Activated gamma-delta T cell treated with Interleukin-2 at 50 U/mL for 16 hours (primary cell): ENCODE measurements at places on chromosomes 13 and 19.
A peak's percentile ranks its signal among the peaks of the same experiment; 100 is the strongest.

- DNase-seq, result peak; percentile 94
Observed at GRCh38 chr13:50124536-50125303, 109.5 kb downstream of the KCNRG start.

DNA sequence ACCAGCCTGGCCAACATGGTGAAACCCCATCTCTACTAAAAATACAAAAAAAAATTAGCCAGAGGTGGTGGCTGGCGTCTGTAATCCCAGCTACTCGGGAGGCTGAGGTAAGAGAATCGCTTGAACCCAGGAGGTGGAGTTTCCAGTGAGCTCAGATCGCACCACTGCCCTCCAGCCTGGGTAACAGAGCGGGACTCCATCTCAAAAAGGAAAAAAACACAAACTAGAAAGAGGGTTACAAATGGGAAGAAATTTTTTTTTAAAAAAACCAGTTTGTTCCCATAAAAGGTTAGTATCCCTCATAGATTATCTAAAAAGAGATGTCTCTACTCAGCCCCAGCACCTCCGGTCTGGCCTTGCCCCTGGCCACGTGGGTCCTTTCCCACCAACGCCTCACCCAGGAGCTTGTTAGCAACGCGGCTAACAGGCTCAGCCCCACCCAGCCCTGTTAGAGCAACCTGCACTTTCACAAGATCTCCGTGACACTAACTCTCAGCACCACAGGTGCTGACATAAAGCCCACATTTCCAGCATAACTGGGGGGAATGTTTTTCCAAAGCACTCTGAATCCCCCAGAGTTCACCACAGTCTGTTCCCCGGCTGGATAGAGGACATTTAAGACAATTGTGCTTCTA is 4.3 kb downstream of the DMKN start:
- DNase-seq, result peak; percentile 40

DNA sequence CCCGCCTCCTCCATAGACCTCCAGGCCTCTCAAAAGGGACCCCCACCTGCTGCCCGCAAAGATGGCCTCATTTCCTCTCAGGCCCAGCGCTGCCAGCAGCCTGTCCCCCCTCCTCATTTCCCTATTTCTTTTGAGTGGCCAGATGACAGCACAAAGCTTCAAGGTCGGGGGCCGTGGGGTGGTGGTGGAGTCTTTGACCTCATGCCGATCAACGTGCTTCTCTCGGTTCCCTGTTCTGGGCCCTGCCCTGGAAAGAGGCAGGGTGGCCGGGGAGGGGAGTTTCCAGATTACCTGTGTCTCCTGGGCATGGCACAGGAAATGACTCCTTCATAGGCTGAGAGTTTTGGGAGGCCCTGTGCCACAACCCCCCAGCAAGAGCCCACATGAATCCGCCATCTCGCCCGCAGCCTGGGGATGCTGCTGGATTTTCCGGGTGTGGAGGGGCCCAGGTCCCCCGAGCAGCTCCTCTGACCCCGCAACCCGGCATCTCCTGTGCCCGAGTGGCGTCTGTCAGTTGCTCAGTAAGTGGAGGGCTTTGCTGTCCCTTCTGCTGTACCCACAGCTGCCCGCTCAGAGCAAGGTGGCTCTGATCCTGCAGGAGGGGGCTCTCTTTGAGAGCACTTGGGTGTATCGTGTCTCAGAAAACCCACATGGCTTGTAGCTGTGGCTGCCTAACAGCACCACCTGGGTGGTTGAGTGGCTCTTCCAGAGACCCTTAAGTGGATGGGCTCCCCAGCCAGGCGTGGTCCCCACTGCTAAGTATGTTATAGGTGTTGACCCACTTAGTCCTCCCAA is 139.4 kb downstream of the SIPA1L3 start:
- no peak for DNase-seq

DNA sequence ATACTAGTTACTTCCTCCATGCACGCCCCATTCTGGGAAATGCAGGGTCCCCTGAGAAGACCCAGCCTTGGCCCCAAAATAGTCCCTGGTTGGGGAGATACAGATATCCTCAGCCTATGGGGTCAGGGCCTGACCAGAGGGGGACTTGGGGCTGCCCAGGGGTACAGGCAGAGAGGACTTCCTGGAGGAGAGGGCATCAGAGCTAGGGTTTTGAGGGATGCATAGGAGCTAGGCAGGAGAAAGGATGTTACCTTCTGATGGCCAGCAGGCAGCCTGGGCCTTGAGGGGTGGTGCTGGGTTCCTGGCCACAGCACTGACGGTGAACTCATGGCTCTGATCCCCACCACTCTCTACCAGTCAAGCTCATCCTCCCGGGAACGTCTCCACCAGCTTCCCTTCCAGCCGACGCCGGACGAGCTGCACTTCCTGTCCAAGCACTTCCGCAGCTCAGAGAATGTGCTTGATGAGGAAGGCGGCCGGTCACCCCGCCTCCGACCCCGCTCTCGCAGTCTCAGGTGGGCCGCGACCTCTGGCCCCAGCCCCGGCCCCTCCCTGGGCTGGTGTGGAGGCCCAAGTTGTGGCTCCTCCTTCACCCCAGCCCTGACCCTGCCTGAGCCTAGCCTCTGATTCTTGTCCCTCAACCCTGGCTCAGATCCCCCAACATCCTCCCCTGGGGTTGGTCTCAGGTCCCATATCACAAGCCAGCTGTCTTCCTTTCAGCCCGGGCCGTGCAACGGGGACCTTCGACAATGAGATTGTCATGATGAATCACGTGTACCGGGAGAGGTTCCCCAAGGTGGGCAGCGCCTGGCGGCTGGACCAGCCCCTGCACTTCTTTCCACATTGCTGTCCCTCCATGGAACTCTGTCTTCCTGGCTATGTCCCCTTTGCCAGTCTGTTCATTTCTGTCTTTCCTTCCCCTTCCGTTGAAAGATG is 25.6 kb downstream of the MAST3 start:
- no peak for DNase-seq

DNA sequence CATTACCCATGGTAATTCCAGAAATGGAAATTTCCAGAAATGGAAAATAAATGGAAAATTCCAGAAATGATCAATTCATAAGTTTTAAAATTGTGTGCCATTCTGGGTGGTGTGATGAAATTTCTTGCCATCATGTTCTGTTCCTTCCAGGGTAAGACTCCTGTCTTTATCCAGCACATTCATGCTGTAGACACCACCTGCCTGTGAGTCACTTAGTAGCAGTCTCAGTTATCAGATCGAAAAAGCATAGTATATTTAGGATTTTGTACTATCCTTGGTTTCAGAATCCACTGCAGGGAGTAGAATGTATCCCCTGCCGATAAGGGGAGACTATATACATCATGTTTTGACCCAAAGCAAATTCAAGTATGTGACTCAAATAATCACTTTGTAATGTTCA is 26.7 kb upstream of the CSNK1A1L start:
- no peak for DNase-seq

DNA sequence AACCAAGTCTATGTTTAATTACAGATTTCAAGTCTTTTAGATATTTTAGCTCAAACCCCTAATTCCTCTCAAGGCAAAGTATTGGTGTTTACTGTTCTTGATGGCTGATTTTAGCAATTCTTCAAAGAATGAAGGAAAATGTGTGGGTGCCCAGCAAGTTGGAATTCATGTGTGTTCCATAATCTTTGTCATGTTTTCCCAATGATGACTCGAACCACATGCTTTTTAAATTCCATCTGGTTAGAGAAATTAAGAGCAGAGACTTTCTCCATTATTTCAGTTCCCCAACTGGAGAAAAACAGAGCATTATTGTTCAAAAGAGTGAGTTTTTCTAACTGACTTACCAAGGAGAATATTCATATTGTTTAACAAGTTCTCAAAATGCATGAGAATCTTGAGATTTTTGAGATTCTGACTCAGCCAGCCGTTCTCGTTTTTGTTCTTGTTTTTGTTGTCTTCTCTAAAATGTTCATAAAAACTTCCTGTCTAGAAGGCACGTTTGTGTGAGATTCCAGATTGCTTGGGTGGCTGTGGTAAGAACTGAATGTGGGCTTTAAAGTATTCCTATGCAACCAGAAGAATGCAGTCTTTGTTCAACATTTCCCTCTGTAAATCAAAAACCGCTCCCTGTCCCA is 404.7 kb downstream of the IRS2 start:
- DNase-seq, result no peak

GRCh38 chr19:12692960-12693359 is 3.5 kb downstream of the FBXW9 start:
- DNase-seq, result no peak

- DNase-seq, result no peak
Observed at GRCh38 chr19:43476606-43477005, 11.2 kb upstream of the LYPD3 start.

GRCh38 chr13:110015253-110015652 is 228.9 kb upstream of the IRS2 start:
- no peak for DNase-seq

DNA sequence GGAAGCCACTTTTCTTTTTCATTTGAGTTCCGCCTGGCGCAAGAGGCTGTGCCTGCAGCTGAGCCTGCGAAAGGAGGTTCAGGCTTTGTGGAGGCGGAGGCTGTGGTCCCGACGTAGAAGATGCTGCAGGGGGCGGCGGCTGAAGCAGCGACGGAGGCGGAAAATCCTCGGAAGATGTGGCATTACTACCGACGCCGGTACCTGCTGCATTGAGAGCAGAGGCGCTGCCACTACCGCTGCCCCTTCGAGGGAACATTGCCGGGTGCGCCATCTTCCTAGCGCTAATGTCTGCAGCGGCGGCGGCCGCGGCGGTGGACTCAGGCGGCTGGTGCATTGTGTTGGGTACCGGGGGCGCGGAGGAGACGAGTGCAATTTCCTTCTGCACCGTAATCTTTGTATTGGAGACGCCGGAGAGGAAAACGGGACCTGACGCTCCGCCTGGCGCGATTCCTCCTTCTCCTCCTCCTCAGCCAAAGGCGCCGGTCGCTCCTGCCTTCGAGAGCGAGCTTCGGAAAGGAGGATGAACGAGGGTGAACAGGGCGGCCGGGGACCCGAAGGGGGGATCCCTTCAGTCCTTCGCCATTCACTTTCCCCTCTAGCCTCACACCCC is at the start of gene TSC22D1:
TSC22D1 (minus strand) TSS at position 590 of the 610 bp plus-strand sequence; CDS start at position 334, 256 bp downstream.
- peak; percentile 64 for DNase-seq
